ENCODE measurements at places on chromosomes 4 and X.

DNA sequence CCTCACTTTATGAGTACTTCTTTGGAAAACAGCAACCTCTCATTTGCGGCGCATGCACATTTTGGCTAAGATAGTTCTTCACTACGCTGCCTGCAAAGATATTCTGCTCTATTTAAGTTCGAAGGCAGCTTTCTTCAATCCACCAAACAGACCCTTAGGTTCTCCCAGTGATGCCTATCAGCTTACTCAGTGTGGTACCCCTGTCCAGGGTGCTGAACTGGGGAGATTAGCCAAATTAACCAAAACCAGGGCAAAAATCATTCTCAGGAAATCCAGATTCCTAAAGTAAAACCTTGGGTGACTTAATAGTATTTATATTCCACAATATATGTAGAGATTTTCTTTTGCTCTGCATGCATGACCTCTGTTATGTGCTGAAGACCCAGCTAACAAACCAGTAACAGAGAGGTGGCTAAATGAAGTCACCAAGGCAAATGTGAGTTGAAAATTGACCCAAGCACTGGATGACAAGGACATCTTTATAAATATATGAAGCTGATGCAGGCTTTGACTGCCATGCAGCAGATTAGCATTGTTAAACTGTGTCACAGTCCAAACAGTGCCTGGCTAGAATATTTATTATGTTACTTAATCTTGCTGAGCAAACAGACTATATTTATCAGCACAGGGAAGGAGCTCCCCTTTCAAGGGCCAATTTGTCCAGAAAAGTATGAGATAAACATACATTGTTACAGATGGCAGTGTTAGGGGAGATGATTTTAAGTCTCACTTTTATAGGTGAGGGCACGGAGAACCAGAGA lies 418.2 kb downstream of the STIM2 start:
- DNase-seq, result no peak

DNA sequence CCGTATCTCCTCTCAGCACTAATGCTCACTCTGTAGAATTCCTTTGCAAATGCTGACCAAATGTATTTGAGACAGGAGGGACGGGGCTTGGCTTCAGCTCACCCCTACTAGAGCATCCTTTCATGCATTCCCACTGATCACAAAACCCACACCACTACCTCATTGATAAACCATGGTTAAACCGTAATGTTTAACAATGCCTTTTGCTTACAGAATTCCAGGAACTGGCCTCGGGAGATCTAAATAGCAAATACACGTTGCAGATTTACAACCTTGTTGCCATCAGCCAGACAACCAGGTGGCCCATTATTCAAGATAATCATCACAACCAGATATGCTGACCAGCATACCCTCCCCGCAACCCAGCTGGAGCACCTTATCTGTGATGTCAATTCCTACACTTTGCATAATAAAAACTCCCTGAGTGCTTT lies 391.9 kb downstream of the KCTD8 start:
- no peak for DNase-seq

DNA sequence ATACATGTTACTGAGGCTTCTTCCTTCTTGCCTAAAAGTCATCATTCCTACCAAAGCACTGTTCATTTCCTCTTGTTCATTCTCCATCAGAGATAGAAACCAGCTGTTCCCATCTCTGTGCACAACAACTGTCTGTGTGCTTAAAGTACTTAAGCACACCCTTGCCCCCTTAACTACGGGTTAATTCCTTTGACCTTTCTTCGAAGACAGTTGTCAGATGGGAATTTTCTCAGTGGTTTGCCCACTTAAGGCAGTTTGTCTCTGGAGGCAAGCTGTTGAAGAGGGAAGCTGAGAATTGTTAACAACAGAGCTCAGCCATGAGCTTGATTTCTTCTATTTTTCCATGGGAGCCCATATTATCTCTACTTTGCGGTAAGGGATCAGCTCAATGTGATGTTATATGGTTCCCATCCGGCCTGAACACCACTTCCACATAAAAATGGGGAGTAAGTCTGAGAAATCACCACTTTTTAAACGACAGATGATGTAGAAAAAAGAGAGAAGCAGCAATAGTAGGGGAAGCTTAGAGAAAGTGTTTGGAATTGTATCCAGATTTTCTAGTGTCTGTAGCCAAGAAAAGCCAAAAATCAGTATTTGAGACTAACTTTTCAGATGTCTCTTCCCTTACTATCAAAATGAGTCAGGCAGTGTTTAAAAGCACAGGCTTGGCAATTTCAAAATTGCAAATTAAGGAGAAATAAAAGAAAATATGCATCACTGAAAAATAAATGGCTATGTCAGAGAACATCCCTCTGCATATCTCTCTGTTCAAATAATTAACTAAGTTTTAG lies 194.4 kb downstream of the SLIT2 start:
- DNase-seq, result no peak

DNA sequence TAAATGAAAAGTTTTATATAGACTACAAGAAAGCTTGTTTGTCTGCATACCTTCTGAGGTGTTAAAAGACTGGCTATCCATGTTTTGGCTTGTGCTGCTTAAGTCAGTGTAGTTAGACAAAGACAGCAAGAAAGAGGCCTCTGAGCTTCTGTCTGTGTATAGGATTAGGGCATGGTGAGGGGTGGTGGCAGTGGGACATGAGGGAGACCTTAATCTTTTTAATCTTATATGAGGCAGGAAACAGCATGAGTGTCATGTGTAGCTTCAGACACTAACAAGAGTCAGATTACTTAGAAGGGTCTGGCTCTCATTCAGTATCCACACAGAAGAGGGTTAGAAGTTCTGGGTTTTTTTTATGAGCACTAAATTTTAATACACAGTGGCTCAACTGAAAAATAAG lies 213.3 kb downstream of the GABRG1 start:
- no peak for DNase-seq

DNA sequence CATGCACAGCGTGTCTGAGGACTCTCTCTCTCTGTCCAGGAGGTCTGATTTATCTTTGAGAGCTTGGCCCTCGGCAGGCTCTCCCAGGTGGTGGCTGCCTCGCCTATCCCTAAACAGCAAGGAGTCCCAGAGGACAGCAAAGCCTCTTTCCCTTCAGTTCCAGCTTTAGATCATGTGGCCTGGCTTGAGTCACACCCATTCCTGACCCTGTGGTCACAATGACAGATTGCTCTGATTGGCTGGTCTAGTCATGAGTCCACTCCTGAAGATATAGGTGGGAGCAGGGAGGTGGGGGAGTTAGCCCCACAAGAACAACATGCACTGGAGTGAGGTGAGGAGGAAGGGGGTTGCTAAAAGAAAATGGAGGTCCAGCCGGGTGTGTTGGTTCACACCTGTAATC lies 12.1 kb upstream of the PORCN start:
- no peak for DNase-seq

GRCh38 chr4:48252313-48252712 lies 17.3 kb downstream of the TEC start:
- DNase-seq, result no peak

- peak; percentile 86 for DNase-seq
Measured at GRCh38 chrX:1391370-1391706, 575 bp downstream of the SLC25A6 start.

- DNase-seq, result no peak
Measured at GRCh38 chr4:2725380-2725779, 30.8 kb downstream of the TNIP2 start.

GRCh38 chrX:77450996-77451395 lies 3.8 kb downstream of the FGF16 start:
- no peak for DNase-seq

GRCh38 chr4:20420916-20421602 lies 169.4 kb downstream of the SLIT2 start:
- DNase-seq, result no peak

DNA sequence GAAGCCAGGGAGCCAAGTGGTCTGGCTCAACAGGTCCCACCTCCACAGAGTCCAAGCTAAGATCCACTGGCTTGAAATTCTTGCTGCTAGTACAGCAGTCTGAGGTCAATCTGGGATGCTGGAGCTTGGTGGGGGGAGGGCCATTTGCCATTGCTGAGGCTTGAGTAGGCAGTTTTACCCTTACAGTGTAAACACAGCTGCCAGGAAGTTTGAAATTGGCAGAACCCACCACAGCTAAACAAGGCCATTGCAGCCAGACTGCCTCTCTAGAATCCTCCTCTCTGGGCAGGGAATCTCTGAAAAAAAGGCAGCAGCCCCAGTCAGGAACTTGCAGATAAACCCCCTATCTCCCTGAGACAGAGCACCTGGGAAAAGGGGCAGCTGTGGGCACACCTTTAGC lies 84.9 kb downstream of the EDA2R start:
- no peak for DNase-seq

DNA sequence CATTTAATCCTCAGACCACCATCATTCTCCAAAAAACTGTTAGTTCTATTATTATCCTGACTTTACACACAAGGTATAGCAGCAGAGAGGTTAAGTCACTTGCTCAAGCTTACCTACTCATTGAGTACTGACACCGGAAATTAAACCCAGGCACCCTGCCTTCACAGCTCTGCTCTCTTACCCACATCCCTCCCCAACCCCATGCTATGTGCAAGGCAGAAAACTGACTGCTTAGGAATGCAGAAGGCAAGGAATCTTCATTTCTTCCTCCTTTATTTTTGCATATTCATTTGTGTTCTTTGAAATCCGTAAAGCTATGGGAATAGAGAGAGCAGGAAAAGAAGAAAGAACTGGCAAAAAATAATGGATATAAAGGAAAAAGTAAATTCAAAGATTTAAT lies 261.8 kb downstream of the PAPSS1 start:
- no peak for DNase-seq

DNA sequence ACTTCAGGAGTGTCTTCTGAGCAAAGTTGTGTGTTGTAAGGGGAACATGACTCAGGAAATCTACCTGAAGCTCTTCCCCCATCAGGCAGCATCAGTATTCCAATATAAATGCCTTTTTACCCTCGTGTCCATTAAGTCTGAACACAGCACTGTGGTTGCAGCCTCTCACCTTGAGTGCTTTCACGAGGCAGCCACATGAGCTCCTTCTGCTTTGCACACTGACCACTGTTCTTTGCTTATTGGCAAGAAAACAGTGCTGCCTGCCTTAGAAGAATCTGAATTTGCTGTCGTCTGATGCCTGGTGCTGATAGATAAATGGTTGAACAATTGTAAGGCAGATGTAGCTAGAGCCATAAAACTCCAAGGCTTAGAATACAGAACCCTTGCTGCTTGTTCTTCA lies 139.6 kb upstream of the WDR1 start:
- no peak for DNase-seq

DNA sequence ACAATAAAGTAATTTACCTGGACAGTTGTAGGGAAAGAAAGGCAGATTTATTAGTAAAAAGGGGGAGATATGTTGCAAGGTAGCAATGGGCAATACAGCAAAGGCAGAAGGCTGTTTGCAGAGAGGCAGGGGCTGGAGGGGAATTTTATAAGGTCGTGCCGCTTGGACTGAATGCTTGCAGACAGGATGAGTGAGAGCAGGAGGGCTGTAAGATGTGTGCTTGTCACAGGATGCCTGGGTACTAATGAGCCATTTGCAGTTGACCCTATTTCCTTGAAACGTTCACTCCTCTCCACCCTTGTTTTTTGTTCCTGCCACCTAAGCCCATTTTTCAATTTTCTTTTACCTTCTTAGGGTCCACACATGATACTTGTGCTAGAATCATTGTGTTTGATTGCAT lies 214.7 kb downstream of the TRAM1L1 start:
- DNase-seq, result no peak

DNA sequence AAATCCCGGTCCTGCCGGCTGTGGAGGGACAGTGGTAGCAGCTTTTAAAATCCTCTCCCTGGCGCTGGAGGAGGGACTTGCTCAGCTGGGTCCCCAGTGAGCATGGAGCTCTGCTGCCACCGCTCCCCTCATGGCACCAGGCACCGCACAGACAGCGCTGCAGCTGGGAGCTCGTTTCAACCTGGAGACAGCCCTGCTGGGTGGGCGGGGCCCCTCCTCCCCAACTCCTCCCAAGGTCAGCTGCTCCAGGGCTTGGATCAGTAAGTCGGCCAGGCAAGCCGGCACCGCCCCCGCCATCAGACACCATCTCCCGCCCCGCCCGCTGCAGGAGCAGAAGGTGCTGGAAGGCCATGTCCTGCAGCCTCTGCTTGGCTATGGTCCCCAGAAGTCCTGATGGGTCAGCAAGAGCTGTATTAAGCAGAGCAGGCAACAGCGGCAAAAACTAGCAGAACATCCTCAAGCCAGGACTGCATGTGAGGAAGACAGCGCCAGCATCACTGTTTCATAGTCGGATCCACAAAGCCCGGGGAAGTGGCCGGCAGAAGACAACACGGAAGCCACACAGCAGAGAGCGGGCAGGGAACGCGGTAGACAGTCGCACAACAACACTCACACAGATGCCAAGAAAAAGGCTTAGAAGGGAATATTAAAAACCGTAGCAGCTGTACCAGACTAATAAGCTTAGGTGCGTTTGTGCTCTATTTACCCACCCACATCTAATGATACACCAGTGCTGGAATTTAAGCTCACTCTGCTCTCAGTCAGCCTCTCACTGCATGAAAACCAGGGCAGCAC lies 16.2 kb downstream of the ZFYVE28 start:
- DNase-seq, result no peak

DNA sequence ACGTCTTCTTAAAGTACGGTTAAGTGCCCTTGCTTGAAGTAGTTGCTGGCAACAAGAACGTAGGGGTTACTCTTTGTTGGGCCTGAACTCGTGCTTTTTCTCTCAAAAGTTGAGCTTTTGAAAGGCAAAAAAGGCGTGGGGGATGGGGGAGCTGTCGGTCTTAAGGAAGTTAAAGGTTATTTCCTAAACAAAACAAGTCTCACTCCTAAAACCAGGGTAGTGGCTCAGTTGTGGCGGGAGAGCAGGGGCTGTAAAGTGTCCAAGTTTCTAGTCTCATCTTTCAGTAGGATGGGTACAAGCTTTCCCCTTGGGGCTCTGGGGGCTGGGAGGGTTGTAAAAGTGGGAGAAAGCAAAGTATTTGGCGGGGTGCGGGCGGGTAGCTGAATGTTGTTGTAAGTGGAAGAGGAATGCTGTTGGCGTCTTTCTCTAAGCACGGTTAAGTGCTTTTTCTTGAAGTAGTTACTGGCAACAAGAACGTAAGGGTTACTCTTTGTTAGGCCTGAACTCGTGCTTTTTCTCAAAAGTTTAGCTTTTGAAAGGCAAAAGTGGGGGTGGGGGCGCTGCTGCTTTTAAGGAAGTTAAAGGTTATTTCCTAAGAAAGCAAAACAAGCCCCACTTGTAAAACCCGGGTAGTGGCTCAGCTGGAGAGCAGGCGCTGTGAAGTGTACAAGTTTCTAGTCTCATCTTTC lies 904 bp upstream of the WDR1 start:
- DNase-seq, result no peak

DNA sequence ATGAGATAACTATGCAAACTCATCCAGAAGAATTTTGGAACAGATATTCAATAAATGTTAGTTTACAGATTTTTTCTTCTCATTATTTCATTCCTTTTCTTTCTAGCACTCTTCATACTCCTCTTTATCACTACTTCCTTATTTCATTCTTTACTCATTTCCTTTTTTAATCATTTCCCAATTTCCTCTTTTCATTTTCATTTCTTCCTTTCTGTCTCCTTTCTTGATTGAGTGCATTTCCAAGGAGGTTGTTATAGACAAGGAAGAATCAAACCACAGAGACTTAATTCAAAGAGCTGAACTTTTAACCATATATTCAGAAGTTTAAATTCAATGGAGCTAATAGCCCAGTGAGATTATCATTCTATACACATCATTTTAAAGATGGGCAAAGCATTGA lies 600.7 kb downstream of the ARAP2 start:
- no peak for DNase-seq

- no peak for DNase-seq
Measured at GRCh38 chr4:134848681-134849080, 647.1 kb upstream of the PABPC4L start.

GRCh38 chr4:161546902-161547301 lies 616.9 kb downstream of the FSTL5 start:
- DNase-seq, result no peak
